Activated CD4-positive, alpha-beta T cell treated with anti-CD3 and anti-CD28 coated beads, Interleukin-2, amount 50 U/mL, for 1 hour (primary cell): ENCODE measurements at places on chromosomes 3 and 15.

- no peak for DNase-seq
Measured at GRCh38 chr3:145815707-145816413, 345.1 kb downstream of the PLOD2 start.

DNA sequence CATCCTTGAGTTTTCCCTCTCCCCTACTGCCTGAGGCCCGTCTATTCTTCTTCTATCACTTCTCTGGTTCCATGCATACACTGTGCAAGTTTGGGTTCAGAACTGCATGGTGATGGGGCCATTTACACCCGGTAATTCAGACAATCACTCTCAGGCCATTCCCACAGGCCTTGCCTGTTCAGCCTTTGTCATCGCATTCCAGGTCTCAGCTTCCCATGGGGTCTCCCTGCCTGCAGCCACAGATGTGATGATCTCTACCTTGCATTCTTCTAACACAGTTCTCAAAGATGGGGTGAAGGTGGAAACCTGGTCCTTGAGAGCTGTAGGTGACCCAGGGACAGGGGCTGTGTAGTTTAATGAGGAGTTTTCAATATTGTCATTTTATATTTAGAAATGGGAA is 209.2 kb upstream of the TOPAZ1 start:
- no peak for DNase-seq

GRCh38 chr3:127822682-127823425 is 539 bp upstream of the MGLL start:
- DNase-seq: no peak

GRCh38 chr3:159126261-159127020 is 324.6 kb downstream of the MFSD1 start:
- no peak for DNase-seq

DNA sequence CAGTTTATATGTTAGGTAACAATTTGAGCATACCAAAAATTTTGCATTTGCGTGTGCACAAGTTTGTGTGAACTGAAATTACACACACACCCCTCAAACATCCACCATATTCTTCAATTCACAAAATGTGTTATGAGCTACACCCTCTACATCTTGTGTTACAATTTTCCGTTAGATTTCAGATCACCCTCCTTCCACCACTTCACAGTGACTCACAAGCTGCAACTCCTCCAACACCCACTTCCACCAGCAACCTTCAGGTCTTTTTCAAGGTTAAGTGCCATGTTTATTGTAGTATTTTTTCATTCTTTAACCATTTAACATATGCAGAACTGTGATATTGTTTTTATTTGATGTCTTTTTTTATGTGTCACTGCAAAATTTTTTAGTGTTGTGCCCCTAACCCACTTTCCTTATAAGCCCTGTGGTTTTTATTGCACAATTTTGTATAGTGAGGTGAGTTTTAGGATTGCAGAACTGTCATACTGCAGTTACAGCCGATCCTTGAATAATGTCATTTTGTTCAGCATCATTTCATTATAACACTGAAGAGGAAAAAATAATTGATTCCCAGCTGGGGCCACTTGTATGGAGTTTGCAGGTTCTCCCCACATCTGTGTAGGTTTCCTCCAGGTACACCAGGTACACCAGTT is 148.9 kb downstream of the PLCL2 start:
- no peak for DNase-seq

- DNase-seq: no peak
Measured at GRCh38 chr15:58840048-58840447, 68.9 kb downstream of the MINDY2 start.

- DNase-seq: no peak
Measured at GRCh38 chr3:18432752-18433151, 7.6 kb upstream of the SATB1 start.

GRCh38 chr3:171366043-171366442 is 94.2 kb downstream of the TNIK start:
- DNase-seq: no peak

- DNase-seq: no peak
Measured at GRCh38 chr3:4575381-4575780, 82.2 kb downstream of the ITPR1 start.

DNA sequence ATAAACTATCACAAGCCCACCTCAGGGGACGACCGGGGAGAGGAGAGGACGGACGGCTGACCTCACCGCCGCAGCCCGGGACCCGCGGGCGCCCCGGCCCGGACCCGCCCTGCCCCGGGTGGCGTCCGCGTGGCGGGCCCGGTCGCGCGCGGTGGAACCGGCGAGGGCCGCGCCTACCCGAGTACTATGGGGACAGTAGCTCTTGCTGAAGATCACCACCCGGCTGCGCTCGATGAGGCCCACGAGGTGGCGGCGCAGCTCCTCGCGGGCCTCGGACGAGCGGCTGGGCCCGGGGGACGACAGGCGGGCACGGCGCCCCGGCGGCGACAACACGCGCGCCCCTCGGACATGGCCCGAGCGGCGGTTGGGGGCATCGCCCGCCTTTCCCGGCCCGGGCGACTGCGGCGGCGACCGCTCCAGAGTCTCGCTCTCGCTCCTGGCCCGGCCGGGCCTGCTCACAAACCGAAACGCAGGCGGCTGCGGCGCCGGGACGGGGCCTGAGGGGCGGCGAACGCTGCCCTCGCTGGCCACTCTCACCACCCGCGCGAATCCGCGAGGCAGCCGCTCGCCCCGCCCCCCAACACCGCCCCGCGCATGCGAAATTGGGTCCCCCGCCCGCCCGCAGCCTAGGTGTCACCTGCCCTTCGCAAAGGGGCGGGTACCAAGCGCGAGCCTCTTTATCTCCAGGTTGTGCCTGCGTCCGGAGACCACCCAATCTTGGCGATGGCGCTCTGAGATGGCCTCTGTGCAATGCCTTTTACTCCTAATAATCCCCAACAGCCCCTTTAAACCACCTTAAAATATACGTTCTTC is at the start of gene TXNRD3:
TXNRD3 (minus strand) TSS at position 554 of the 813 bp plus-strand sequence.
- DNase-seq: peak; percentile 72

GRCh38 chr3:106452096-106452495 is 583.3 kb upstream of the CBLB start:
- no peak for DNase-seq

- DNase-seq: no peak
Measured at GRCh38 chr15:69958496-69959084, 139.1 kb downstream of the TLE3 start.

DNA sequence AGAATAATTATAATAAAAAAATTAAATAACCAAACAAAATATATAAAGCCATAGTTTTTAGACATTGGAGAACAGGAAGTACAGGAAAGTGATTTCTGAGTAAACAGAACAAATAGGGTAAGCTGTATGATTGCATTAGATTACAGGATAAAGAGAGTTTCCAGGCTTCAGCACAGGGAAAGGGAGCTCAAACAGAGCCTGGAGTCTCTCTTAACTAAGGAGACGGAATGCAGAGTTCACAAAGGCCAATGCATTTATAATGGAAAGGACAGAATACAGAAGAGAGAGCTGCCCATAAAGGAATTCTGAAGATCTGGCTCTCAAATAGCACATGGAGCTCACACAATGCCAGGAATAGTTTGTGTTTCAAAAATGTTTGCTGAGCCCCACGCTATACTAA is 42.0 kb upstream of the OTOL1 start:
- no peak for DNase-seq

DNA sequence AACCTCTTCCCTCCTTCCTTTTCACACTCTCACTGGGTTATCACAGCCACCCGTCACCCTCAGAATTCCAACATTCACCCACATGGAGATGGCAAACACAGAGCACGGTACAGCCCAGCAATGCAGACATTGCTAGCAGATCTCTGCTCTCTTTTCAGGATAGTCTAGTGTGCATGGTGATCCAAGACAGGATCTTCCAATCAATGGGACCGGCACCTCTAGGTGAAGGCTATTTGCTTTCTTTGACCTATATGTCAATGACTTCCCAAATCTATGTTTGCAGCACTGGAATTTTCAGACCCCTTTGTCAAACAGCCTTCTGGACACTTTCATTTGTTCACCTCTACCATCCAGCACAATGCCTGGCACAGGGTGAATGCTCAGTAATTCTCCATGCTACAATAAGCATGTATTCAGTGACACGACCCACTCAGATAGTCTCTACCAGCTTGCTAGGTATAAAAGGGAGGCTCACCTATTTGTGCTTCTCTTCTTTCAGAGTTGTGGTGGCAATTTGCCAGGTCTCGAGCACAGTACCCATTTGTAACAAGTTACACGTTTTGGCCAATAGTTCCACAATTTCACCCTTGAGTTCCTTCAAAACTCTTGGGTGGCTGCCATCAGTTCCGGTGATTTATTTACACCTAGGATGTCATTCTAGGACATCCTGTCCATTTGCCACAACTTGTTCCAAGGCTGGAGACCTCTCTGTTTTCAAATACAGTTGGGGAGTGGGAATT is 279.1 kb upstream of the ICE2 start:
- DNase-seq: no peak
